ENCODE measurements at places on chromosomes 1 and 21. TPM values are rescaled to one million over a fixed set of nuclear protein-coding genes. Genes with fewer than 3 reads are reported as not detected.

The F3 gene
- polyA plus RNA-seq = 2.6 TPM

The SELL gene
- polyA plus RNA-seq = 0.14 TPM

The SPATA46 gene
- polyA plus RNA-seq = not detected

The LCE1C gene
- not detected for polyA plus RNA-seq

The LRRC7 gene
- 0.33 TPM for polyA plus RNA-seq
